GDM1 (cell line): ENCODE measurements at places on chromosomes 11 and 22.

- DNase-seq = no peak
Observed at GRCh38 chr11:128146926-128147605, 440.3 kb downstream of the ETS1 start.

DNA sequence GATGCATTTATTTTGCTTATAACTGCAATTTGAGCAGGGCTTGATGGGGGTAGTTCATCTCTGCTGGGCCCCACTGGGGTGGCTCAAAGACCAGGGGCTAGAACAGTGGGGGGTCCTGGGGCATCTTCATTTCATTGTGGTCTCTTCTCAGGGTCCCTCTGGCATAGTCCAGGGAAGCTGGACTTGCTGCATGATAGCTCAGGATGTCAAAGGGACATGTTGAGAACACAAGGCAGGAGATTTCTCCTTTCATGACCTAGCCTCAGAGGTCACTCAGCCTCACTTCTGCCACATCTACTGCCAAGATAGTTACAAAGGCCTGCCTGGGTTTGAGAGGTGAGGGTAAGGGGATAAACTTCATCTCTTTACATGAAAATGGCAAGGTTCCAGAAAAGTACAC is 89.5 kb downstream of the CWC15 start:
- no peak for DNase-seq

- no peak for DNase-seq
Observed at GRCh38 chr11:5931061-5931460, 11.0 kb upstream of the OR56A3 start.

- no peak for DNase-seq
Observed at GRCh38 chr11:6206456-6207180, 1.3 kb downstream of the C11orf42 start.

- DNase-seq = no peak
Observed at GRCh38 chr11:326592-326841, 5.9 kb upstream of the IFITM3 start.

GRCh38 chr11:119472186-119472855 is 49.3 kb upstream of the THY1 start:
- no peak for DNase-seq

GRCh38 chr11:74672332-74672955 is 58.8 kb downstream of the CHRDL2 start:
- no peak for DNase-seq

GRCh38 chr22:37647928-37648327 is 8.5 kb downstream of the SH3BP1 start:
- DNase-seq = no peak

DNA sequence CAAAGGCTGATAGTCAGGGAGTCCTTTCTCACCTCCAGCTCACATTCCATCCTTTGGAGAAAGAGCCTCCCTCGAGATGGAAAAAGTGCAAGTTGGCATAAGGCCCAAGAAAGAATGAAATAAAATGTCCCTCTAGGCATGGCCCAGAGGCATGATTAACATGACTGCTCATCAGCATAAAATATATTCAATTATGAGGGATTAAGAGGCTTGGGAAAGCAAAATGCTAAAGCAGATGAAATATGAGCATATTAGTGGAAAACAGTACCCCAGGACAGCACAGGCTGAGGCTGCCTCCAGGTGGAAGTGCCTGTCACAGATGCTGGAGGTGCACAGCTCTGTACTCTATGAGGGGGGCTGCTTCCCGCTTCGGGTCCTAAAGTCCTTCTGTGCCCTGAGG is 347.8 kb upstream of the PLET1 start:
- DNase-seq = no peak

GRCh38 chr11:123775715-123776549 is 21.6 kb upstream of the OR6X1 start:
- no peak for DNase-seq

DNA sequence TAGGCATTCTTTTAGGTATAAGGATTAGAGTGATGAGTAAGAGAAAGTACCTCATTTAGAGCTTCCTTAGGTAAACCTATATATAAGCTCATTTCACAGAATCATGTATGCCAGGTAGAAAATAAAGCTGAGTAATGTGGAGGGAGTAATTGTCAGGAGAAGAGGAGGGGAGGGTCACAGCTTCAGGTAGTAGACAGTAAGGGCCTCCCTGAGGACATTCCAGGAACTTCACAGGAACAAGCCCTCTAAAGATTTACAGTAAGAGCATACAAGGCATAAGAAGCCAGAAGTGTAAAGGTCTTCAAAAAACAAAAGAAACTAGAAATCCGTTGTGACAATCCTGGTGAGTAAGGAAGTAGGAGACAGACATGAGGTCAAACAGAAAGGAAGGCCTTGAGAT is 57.6 kb downstream of the USP47 start:
- DNase-seq = no peak

GRCh38 chr11:25066706-25067105 is 569.9 kb downstream of the LUZP2 start:
- no peak for DNase-seq

GRCh38 chr11:69295079-69295994 is 1.4 kb downstream of the MYEOV start:
- DNase-seq = no peak

DNA sequence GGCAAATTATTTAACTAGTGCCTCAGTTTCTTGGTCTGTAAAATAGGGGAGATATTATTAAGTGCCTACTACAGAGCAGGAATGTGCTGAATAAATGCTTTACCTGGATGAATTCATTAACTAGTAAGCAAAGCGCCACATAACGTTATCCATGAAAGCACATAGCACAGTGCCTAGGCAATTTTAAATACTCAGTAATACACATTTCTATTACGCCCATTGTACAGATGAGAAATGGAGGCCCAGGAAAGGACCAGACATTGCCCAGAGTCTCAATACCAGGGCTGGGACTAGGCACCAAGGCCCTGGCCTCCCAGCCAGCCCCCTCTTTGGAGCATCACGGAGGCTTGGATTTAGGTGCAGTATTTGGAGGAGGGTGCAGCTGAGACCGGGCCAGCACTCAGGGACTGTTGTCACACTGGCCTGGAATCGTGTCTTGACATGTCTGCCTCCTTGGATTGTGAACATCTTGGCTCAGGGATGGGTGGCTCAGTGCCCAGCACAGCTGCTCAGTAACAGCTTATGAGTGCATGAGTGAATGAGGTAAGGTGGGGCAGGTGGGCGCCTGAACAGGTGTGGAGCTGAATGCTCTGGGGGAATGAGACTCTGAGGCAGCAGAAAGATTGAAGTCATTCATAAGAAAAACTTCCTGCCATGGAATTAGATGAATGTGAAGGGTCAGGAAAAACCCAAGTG is 42.1 kb upstream of the TPBGL start:
- no peak for DNase-seq

DNA sequence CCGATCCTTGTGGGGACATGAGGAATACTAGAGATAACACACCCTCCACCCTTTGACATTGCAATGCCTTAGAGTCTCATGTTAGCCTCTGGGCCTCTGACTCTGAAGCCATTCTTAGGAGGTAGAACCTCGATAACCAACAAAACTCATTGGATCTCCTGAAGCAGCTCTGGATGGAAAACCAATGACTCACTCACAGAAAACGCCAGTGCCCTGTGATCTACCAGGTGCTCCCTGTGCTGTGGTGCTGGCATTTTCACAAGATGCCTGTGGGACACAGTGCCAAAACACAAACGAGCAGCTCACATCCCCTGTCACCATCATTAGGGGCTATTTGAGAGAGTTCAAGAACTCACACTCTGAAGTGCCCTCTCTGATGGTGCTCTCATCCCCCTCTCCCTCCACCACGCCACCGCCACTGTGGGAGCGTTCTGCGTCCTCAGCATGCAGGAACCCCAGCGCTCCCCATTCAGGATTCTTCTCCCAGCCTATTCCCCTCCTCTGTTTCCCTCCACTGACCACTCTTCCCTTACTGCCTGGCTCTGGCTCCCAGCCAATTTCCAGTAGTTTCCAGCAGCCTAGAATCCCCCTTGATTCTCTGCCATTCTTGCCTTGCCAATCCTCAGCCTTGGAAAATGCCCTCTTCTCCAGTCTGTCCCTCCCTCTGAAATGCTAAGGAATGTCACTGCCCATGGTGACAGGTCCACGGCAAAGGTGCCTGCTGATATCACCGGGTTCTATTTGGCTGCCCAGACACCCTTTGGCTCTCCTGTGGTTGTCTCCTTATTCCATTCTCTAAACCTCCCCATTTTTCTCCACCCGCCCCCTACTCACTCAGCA is 4.7 kb upstream of the POLD4 start:
- DNase-seq = no peak

- DNase-seq = no peak
Observed at GRCh38 chr22:21796863-21797262, 61.3 kb upstream of the YPEL1 start.

- no peak for DNase-seq
Observed at GRCh38 chr11:17351510-17352176, at the start of gene NCR3LG1. NCR3LG1 (plus strand) TSS chr11:17351800; CDS start chr11:17351970, 170 bp downstream.

DNA sequence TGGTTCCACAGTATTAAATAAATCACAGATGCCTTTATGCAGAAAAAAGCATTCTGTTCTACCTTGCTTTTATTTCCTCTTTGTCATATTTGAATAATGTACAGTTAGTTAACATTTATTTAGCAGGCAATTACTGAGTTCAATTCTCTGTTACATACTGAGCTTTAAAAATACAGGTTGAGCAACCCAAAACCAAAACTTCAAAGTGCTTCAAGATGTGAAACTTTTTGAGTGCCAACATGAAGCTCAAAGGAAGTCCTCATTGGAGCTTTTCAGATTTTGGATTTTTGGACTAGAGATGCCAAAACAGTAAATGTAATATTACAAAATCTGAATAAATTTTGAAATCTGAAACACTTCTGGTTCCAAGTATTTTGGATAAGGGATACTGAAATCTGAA is 54.1 kb downstream of the PDHX start:
- no peak for DNase-seq

DNA sequence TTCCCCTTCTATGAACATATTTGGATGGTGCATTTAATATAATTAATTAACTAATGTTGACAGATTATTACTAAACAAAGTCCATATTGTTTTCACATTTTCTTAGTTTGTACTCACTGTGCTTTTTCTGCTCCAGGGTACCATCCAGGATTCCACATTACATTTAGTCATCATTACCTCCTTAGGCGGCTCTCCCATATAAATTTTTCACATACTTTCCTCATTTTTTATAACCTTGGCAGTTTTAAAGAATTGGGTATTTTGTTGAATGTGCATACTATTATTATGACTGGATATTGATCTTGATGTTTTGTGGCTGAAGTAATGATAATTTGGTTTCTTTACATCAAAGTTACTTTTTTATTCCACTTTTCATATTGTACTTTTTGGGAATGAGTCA is 755.6 kb upstream of the ANO3 start:
- no peak for DNase-seq

- DNase-seq = no peak
Observed at GRCh38 chr11:74932169-74932568, 16.7 kb downstream of the XRRA1 start.

GRCh38 chr11:12089473-12089872 is 20.9 kb upstream of the MICAL2 start:
- no peak for DNase-seq

DNA sequence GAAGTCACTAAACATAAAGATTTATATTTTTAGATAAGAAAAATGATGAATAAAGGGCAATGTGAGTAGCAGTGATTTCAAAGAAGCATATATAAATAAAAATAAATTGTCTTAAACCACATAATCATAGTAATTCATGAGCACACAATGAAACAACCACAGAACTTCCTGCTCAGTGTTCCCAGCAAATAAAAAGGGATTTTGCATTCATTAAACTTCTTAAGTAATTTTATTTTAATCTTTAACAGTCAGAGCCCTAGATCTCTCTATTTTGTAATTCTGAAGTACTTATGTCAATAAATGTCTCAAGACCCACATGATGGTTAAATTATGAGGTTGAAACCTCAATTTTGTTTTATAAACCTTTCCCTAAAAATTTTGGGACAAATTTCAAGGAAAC is 14.5 kb upstream of the MMP20 start:
- no peak for DNase-seq

- no peak for DNase-seq
Observed at GRCh38 chr11:11433960-11434359, 80.9 kb upstream of the CSNK2A3 start.

GRCh38 chr11:6201481-6201880 is 2.5 kb downstream of the OR52W1 start:
- no peak for DNase-seq
